Bronchial smooth muscle cell (primary cell): ENCODE measurements at places on chromosomes 2 and 18. TPM values are rescaled to one million over a fixed set of nuclear protein-coding genes. Genes with fewer than 3 reads are reported as not detected.

The TUBB8B gene
- not detected in 2 replicates for total RNA-seq

The EHD3 gene
- 12.8 and 16.9 TPM in 2 replicates for total RNA-seq

The UGT1A3 gene
- not detected in 2 replicates for total RNA-seq

The CFAP65 gene
- total RNA-seq: under 0.01 TPM in 1 of 2 replicates, not detected in the other

The GPR35 gene
- total RNA-seq: 0.32 and 0.52 TPM in 2 replicates

The FSIP2 gene
- total RNA-seq: under 0.01 and 0.16 TPM in 2 replicates

The NCL gene
- total RNA-seq: 107 and 190 TPM in 2 replicates

The ENOSF1 gene
- 36.4 and 37.5 TPM in 2 replicates for total RNA-seq

The MAP3K19 gene
- total RNA-seq: not detected in 2 replicates

The ARL4C gene
- 17.4 and 36.7 TPM in 2 replicates for total RNA-seq

The CNTNAP5 gene
- total RNA-seq: not detected in 2 replicates

The POTEE gene
- not detected in 2 replicates for total RNA-seq

The LCT gene
- under 0.01 and 0.09 TPM in 2 replicates for total RNA-seq

The RTP5 gene
- not detected in 2 replicates for total RNA-seq

The SPDYA gene
- total RNA-seq: 0.86 and 1.3 TPM in 2 replicates

The ZAP70 gene
- 0.09 and 0.16 TPM in 2 replicates for total RNA-seq

The CYRIA gene
- total RNA-seq: 1.7 and 3.3 TPM in 2 replicates

The TRABD2A gene
- 3.5 and 6.8 TPM in 2 replicates for total RNA-seq

The CIB4 gene
- not detected in 2 replicates for total RNA-seq

The SPAG16 gene
- 38.1 and 43.7 TPM in 2 replicates for total RNA-seq

The LINC00305 gene
- not detected in 2 replicates for total RNA-seq

The ATP6V1C2 gene
- total RNA-seq: not detected in 2 replicates

The SERPINB12 gene
- not detected in 2 replicates for total RNA-seq

The FNDC4 gene
- total RNA-seq: 15.2 and 19.4 TPM in 2 replicates

The SCYGR4 gene
- total RNA-seq: not detected in 2 replicates

The ASTL gene
- total RNA-seq: not detected in 2 replicates

The ASB18 gene
- total RNA-seq: not detected in 2 replicates

The UPP2 gene
- total RNA-seq: 0.09 TPM in 1 of 2 replicates, not detected in the other

The STAM2 gene
- total RNA-seq: 25.8 and 37.1 TPM in 2 replicates

The MAB21L4 gene
- total RNA-seq: not detected in 2 replicates
